ENCODE measurements at places on chromosomes 16 and 17. TPM values are rescaled to one million over a fixed set of nuclear protein-coding genes. Genes with fewer than 3 reads are reported as not detected.

DNA sequence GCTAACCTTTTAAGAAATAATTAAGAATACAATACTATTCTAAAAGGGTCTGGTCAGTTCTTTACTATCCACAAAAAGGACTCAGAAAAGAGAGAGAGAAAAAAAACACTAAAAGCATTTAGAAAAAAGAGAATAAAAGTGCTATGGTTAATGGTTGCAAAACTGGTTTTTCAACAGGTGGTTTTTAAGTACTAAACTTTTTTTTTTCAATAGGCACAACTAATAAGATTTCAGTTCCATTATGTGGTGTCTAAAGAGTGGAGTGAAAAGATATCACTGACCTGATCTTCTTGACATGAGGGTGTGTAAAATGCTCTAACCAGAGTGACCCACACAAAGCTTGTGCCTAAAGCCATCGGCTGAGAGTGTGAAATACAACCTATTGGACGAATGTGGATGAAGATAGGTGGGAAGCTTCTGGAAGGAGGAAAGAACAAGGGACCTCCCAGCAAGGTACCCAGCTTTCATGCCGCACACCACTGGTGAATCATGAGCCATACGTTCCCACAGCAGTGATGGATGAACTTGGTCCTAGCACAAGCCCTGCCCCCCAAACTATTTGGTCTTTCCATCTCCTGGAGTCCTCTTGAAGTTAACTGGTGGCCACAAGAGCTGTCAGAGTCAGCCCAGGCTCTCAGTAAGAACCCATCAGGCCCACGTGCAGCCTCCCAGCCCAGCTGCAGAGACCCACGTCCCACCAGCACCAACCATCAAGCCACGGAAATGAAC lies 103.0 kb downstream of the ZFHX3 start:
- DNase-seq = no peak

DNA sequence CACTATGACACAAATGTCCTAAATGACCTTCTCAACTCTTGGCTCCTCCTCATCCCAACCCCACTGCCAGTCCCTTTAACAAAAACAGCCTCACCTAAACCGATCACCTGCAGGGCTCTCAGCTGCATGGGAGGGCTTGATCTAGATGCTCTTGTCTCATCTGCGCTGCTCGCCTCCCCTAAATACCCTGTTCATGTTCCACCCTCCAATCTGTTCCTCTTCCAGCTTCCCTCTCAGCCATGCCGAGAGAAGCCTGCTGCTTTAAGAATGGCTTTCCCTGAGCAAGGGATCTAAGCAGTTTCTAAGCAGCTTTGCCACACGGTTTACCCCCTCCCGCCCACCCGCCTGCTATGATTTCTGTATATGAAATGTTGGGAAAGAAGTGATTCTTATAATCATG lies 23.7 kb downstream of the PIPOX start:
- no peak for DNase-seq

DNA sequence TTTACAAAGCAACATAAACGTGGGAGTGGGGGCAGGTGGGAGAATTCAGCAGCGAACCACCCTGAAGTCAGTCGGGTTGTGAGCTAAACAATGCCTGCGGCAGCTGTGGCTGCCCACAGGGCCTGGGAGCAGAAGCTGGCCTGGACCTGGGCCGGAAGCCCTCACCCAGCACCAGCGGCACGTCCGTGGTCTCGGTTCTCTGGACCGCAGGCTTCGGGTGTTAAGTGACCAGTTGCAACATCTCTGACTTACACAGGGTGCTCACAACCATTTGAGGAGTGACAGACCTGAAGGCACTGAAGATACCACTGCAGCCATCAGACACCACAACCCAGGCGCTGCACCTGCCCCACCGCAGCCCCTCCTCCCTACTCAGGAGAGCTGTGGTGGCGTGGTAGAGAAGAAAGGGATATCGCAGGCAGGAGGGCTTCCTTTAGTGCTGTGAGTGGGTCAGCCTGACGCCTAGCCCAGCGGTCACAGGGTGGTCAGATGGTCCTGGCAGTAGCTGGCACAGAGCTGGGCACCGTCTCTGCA lies 33.8 kb downstream of the CBFA2T3 start:
- no peak for DNase-seq

The LRRC37A gene
- 3.1 TPM for total RNA-seq

The TRPV3 gene
- total RNA-seq = 2.1 TPM

The PARD6A gene
- 38.1 TPM for total RNA-seq

All from HT-29 (cell line).